ENCODE measurements at places on chromosomes 4 and X. TPM values are rescaled to one million over a fixed set of nuclear protein-coding genes. Genes with fewer than 3 reads are reported as not detected.

Gene SFRP2
- not detected for total RNA-seq

Gene LRP2BP
- 0.27 TPM for total RNA-seq

Gene NDST4
- total RNA-seq: 0.06 TPM

Gene DKC1
- total RNA-seq: 153 TPM

Gene CFI
- total RNA-seq: not detected

Gene DMRTC1B
- total RNA-seq: not detected

Gene OPN1MW
- total RNA-seq: not detected

Gene MAP9
- 13.8 TPM for total RNA-seq

Gene HS3ST1
- 4.6 TPM for total RNA-seq

Gene TENM3
- 13.8 TPM for total RNA-seq

Gene NR0B1
- 90.0 TPM for total RNA-seq

Gene CT45A5
- not detected for total RNA-seq

Gene TMEM35A
- total RNA-seq: 0.74 TPM

Gene CLDN34
- total RNA-seq: not detected

Gene NAA15
- total RNA-seq: 36.5 TPM

Gene ADH1A
- not detected for total RNA-seq

Gene LAGE3
- total RNA-seq: 35.4 TPM

Gene BMX
- total RNA-seq: not detected

Gene TMEM156
- total RNA-seq: 7.2 TPM

Gene GABRQ
- total RNA-seq: 0.06 TPM

Gene CXorf49
- total RNA-seq: not detected

Gene FGG
- 5.6 TPM for total RNA-seq

Gene IL2
- not detected for total RNA-seq
